Stimulated activated CD4-positive, alpha-beta T cell treated with anti-CD3 and anti-CD28 coated beads, Interleukin-12 subunit alpha, Interleukin-12 subunit beta, amount 100 ng/mL, for 4 hours (primary cell): ENCODE measurements at places on chromosomes 2 and 18.
A peak's percentile ranks its signal among the peaks of the same experiment; 100 is the strongest.

DNA sequence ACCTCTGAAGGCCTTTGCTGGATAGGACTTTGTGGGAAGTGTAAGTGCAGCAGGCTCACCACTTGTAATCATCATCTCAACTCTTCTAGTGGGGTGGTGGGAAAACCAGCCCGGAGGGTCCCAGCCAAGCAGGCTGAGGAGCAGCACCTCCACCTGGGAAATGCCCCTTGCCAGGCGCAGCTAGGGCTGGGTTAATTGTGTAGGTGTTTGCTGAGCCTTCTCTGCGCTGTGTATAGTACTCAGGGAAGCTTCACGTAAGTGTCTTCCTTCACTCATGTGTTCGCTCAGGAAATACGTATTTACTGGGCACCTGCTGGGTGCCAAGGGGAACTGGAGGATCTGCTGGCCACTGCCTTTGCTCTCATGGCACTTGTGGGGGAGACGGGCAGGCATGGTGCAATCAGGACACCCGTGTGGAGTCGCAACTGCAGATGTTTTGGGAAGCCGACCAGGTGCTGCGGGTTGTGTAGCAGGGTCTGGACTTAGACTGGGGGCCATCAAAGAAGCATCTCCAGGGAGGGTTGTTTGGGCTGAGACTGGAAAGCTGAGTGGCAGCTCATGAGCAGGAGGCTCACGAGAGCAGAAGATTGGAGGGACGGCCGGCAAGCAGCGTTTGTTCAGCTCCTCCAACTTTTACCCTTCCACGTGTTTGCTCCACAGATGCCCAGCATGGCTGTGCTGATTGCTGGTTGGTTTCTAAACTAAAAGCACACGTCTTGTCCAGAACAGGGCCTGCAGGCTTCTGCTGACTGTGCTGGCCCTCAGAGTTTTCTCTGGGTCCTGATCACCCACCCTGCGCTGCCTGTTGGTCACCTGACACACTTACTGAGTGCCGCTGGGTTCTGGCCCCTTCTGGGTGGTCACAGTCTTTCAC is 164.6 kb downstream of the LDLRAD4 start:
- no peak for DNase-seq

- DNase-seq: no peak
Observed at GRCh38 chr18:46660957-46661749, 4.1 kb upstream of the LOXHD1 start.

DNA sequence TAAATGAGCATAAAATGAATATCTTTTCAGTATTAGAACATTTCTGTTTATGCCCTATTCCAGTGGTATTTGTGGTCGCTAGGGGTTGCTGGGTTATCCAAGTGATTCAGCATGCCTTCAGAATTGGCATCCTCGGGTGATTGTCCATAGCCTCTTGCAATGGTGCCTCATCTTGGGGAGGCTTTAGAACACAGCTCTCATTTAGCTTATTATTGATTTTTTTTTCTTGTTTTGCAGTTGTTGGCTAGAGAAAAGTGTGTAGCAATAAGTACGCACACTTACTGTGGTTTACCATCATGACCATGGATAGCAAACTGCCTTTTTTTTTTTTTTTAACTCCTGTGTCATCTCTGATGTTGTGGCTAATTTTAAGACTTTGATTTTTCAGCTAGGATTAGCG is 33.6 kb downstream of the PLEKHA3 start:
- DNase-seq: no peak

DNA sequence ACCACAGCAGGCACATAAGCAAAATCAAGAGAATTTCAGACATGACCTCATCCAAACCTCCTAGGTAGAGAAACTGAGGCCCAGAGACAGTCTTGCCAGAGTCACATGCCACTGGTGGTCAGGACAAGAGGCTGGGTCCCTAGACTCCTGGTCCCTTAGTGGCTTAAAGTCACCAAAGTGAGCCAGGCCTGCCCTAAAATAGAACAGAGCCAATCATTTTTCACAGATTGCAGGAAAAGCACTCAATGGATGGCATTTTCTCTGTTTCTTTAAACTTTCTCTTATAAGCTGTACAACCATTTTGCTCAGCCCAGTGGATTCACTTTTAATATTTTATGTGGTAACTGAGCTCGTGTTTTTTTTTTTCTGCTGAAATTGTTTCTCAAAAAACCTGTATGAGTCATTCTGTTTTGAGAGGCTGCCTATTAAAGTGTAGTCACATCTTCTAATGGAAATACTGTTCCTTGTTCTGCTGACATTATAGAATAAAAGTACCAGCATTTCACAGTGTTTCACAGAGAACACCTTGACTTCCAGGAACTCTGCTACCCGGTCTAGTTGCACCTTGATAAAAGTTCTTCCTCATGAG is 29.6 kb downstream of the STEAP3 start:
- DNase-seq: no peak

DNA sequence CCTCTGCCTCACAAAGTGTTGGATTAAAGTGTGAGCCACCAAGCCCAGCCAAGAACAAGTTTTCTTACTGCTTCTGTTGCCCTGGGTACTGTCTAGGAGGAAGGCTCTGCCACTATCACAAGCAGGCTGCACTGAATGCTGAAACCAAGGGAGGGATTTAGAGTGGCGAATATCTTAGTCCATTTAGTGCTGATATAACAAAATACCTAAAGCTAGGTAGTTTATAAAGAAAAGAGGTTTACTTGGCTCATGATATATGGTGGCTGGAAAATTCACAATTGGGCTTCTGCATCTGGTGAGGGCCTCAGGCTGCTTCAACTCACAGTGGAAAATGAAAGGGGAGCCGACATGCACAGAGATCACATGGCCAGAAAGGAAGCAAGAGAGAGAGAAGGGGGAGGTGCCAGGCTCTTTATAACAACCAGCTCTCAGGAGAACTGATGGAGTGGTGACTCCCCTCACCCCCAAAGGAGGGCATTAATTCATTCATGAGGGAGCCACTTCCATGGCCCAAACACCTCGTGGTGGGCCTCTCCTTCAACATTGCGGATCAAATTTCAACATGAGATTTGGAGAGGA is 146.0 kb upstream of the SERPINE2 start:
- DNase-seq: no peak

DNA sequence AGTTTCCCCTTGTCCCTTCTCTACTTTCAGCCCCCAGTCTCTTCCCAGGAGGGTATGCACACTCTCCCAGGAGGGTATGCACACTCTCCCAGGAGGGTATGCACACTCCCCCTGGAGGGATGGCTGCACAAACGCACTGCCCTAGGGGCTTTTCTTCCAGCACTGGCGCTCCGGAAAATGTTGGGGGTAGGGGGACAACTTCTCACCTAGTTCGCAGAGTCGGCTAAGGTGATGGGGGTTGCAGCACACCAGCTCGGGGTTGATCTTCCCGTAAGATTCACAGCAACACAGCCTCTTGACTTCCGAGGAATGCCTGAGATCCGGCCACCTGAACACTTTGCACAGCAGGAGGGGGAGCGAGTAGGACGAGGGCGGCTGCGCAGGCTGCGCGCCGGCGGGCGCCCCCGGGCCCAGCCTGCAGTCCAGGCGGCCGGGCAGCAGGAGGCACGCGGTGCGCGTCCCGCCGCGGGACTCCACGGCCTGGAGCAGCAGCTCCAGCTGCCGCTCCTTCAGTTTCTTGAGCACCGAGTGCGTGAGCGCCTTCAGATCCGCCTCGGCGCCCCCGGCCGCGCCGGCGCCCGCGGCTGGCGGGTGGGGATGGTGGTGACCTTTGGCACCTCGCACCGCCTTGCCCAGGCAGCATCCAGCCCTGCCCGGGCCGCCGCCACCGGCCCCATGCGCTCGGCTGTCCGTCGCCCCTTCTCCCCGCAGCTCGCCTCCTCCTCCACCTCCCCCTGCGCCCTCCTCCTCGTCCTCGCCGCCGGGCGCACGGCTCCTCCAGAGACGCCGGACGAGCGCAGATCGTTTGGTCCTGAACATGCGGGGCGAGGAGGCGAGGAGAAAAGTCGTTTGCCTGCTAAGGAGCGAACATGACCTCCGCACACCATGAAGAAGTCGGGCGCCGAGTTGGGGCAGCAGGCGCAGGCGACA is 894 bp downstream of the SMAD7 start:
- DNase-seq: peak; percentile 24

- DNase-seq: no peak
Observed at GRCh38 chr2:222054813-222055212, 244.0 kb downstream of the PAX3 start.

DNA sequence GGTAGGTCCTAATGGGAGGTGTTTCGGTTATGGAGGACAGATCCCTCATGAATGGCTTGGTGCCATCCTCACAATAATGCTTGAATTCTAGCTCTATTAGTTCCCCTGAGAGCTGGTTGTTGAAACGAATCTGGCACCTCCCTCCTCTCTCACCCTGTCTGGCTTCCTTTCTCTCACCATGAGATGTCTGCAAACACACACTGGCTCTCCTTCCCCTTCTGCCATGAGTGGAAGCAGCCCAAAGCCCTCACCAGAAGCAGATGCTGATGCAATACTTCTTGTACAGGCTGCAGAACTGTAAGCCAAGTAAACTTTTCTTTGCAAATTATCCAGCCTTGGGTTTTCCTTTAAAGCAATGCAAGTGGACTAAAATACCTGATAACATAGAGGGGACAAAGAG is 86.6 kb downstream of the RND3 start:
- no peak for DNase-seq

DNA sequence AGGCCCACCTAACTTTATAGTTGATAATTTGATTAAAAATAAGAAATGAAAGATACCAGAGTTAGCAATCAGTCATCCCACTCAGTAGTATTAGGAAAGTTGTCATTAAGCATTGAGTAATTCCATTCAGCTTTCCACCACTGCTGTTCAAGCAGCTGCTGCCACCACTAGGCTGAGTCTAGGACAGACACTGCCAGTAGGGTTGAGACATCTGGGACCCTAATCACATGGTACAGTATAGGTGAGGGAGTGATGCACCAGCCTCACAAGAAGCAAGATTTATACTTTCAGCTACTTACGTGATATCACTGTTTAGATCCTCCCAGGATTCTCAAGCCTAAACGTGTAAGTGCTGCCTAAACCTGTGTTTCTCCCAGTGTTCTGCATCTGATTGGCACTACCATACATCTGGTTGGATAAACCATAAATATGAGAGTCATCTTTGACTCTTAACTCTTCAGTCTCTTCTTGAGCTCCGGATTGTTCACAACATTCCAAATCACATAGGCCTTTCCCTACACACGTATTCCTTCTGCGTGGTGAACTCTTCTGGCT is 3.2 kb downstream of the UBXN4 start:
- no peak for DNase-seq

GRCh38 chr18:13220361-13220991 is 1.9 kb downstream of the LDLRAD4 start:
- no peak for DNase-seq

- DNase-seq: no peak
Observed at GRCh38 chr18:25832001-25832604, 258.3 kb downstream of the SS18 start.

DNA sequence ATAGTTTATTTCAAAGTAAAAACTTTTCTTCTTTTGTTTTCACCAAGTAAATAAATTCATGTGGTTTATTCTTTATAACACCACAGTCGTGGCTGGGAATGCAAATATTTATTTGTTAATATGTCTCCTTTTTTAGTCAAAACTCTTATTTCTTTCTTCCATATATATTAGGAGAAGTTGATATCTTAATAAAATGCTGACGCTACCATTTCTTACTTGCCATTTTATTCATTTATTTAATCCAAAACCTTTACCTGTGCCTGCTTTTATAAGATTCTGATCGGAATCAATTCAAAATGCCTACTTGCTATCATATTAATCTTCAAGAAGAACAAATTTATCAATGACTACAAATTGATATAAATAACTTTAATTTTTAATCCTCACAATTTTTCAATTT is 362.9 kb upstream of the FSIP2 start:
- no peak for DNase-seq

- DNase-seq: no peak
Observed at GRCh38 chr2:168705534-168706470, 96.6 kb upstream of the NOSTRIN start.

- DNase-seq: no peak
Observed at GRCh38 chr2:38315707-38316333, 61.3 kb downstream of the ATL2 start.

GRCh38 chr2:237667893-237668292 is 40.5 kb downstream of the LRRFIP1 start:
- no peak for DNase-seq

DNA sequence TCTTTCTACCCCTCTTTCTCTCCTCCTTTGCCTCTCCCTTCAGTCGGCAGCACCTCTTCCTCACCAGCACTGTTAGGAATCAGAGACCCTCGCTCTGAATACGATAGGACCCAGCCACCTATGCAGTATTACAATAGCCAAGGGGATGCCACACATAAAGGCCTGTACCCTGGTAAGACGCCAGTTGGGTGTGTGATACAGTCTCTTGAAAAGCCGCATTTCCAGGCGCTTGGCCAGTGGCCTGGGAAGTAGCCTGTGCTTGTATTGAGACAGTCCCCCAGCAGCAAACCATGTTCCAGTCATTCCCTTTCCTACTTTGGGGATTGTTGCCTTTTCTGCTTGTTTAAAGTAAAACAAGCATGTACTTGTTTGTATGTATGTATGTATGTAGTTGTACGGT is 118.4 kb upstream of the DAPL1 start:
- no peak for DNase-seq

DNA sequence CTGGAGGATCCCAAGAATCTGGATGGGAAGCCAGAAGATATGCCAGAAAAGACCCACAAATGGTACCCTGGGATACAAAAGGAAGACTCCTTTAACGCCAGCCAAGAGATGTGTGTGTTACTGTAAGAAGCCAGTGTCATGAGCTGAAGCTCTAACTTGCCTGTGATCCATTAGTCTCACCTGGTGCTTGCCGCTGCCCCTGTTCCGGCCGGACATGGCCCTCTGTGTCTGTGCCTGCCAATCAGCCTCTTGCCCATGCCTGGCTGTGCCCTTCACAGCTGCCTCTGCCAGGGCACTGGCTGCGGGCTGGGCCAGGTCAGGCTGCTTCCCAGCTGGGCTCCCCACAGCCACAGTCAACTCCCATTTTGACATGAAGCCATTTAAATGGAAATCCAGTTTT is 55.4 kb downstream of the POU3F3 start:
- DNase-seq: no peak

DNA sequence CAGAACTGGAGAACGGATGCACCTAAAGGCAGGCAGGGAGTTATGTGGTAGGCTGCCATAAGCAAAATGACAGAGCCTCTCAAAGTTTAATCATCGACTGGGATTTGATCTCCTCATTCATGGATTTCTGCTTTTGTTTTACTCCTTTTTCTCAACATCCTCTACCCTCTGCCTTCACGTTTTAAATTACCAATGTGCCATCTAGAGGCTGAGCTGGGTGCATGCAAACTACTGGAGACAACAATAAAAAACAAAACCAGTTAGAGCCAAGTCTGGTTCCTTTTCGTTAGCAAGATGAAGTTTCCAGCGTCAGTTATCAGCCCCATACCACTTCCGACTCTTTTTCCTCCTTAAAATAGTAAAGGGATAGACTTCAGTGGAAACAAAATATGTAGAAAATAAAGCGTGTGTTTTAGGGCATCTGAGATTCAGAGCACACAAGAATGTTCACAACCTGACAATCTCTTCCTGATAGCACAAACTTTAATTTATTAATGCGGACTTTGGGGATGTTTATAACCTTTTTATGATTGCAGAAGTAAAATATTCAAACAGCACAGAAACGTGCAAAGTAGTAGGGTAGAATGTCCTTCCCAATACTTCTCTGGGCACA is 117.0 kb downstream of the LAMA1 start:
- DNase-seq: no peak

- no peak for DNase-seq
Observed at GRCh38 chr2:112577756-112578155, 6.7 kb upstream of the CHCHD5 start.
